ENCODE measurements at places on chromosomes 11 and 22.

DNA sequence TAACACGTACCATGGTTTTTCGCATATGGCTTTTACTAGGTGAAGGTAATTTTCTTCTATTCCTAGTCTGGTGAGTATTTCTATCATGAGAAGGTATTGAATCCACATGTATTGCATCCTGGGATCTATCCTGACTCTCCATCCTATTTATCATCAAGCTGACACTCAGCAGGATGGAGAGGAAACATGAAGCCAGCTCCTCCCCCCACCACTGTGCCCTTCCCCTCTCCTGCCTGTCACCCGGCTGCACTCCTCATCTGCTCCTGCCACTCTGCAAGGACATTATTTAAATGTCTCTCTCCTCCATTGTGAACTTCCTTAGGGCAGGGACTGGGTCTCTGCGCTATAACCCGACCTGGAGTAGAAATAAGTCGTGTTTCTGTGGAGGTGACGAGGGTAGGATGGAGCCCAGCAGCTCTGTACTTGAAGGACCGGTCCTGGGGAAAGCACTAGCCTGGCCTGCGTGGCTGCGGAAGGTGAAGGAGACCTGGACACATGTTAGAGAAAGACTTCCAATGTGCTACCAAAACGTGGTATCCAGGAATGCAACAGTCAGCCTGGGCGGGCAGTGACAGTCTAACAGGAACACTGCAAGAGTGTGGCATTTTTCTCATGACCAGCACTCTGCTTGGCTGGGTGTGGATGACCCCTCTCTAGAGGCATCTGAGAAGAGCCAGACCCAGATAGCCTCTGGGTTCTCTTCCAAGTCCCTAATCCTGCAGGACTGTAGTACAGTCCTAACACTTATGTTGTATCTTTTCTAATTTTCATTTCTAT, 111.2 kb downstream of the MICAL3 start:
- DNase-seq: no peak

GRCh38 chr22:44587737-44588310, 89.8 kb upstream of the RTL6 start:
- DNase-seq: no peak

DNA sequence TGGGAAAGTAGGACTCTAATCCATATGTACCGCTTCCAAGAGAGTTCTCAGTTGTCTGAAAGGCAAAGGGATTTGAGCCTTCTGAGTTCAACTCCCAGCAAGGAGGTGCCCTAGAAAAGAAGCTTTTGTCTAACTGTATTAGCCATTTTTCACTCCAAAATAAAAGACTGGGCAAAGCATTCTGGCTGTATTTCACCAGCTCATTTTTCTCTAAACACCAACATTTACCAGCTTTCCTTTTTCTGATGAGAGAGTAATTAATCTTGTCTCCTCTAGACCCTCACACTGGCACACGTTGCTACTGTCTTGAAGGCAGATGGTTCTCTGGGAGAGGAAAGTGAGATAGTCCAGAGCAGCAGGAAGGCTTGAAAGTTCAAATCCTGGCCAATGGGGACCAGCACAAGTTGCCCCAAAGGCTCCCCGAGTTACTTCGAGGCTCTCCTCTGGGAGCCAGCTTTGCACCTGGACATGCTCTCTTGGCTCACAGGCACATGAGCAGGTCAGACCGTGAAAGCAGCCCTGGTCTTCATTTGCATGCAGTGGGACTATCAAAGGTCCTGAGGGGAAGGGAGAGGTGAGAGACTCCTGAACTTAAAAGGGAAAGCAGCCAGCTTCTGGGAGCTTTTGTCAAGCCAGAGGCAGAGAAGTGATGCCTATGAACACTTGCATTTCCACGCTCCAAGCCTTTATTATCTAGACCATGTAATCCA, 100.0 kb downstream of the NTM start:
- no peak for DNase-seq

DNA sequence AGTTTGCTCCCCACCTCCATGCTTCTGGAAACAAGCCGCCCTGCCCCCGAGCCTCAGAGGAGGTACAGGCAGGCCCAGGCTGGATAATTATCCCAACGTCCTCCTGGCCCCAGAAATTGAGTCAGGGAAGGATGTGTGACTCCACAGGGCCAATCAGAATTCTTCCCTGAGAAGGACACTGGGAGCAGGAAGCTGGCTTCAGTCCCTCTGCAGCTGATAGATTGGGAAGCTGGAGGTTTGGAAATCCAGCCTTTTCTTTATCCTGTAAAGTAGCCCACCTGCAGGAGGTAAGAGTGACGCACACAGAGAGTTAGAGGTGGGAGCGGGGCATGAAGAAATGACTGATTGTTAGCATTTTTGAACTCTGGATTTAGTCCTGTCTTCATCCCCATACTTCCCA, 97.5 kb upstream of the CD82 start:
- DNase-seq: no peak

GRCh38 chr11:65698205-65698604, 13.8 kb upstream of the KAT5 start:
- DNase-seq: no peak

GRCh38 chr22:46336119-46337078, 885 bp downstream of the TRMU start:
- DNase-seq: no peak

GRCh38 chr22:42271906-42272305, 1.5 kb upstream of the TCF20 start:
- DNase-seq: no peak

GRCh38 chr11:95108671-95109551, 19.3 kb downstream of the ENDOD1 start:
- DNase-seq: no peak

- peak; percentile 37 for DNase-seq
These were observed 8.5 kb downstream of the YPEL4 start for GRCh38 chr11:57641011-57641807.

DNA sequence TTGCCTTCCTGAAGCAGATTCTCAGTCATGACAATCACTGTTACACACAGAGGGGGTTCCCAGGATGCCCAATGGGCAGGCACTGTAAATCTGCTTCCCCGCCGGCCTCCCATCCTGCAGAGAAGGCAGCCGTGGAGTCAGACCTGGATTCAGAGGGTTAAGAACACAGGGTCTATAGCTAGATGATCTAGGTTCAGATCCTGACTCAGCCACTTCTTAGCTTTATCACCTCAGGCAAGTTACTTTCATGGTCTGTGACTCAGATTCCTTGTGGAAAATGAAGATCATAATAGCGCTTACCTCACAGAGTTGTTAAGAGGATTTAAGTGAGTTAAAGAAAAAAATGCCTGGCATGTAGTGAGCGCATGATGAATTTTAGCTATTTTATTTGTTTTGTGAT, 95.9 kb downstream of the TIMP3 start:
- no peak for DNase-seq

- no peak for DNase-seq
These were observed 600 bp upstream of the ESAM start for GRCh38 chr11:124762624-124763155.

DNA sequence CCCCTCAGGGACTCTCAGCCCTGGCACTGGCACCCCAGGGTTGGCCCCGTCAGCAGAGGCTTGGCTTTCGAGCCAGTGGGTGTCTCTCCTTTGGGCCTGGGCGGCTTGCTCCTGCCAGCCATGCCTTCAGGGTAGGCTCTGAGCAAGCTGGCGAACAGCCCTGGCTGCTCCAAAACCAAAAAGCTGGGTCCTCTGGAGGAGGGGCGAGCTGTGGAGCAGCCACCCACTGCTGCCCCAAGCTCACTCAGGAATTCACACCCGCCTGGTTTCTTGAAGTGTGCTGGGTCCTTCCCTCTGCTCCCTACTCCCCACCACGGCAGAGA, 6.2 kb downstream of the YDJC start:
- no peak for DNase-seq

GRCh38 chr22:44336962-44337677, 24.4 kb upstream of the SHISAL1 start:
- no peak for DNase-seq

DNA sequence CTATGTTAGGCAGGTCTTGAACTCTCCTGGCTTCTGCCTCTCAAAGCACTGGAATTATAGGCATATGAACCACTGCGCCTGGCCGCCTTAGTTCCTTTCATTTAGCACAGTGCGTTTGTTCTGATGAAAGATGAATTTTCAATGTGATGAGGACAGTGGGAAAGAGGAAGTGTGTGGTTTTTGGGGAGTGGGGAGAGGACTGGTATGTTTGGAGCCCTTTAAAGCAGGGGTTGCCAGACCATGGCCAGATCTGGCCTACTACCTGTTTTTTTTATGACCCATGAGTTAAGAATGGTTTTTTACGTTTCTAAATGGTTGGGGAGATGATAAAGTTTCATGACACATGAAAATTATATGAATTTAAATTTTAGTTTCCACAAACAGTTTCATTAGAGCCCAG, 12.5 kb downstream of the ATXN10 start:
- no peak for DNase-seq

GRCh38 chr11:35035894-35036408, 103.0 kb upstream of the CD44 start:
- DNase-seq: peak; percentile 20

DNA sequence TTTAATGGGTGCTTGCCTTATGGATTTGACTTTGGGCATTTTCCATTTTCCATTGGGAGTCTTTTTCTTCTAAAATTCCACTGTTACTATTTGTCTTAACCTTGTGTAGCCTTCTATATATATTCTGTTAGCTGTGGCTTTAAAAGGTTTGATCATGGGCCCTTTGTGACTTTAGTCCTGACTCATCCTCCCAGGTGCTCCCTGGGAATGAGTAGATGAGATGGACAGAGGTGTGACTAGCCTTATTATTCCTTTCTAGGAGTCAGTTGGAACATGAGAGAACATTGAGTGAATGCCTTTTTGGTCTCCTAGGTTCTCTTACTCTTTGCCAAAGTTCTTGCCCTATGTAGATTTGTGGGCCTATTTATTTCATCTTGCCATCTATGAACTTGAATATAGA, 39.0 kb downstream of the DDX10 start:
- DNase-seq: no peak

- DNase-seq: no peak
These were observed 119.8 kb downstream of the ST3GAL4 start for GRCh38 chr11:126475014-126475991.

DNA sequence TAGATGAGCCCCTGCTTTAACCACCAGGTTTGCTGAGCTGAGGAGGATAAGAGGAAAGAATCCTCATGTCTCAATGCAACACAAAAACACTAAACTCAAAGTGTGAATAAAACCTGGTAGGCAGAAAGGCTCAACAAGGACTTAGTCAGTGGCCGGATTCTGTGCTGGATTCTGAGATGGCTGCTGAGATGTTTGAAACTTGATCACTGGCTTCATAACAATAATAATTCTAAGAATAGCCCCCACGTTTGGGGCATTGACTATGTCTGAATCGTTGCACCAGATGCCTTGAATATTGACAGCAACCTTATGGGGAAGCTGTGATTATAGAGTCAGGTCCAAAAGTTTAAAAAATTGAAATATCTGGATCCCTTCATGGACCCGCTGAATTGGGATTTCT, 4.6 kb downstream of the DKK3 start:
- DNase-seq: no peak

DNA sequence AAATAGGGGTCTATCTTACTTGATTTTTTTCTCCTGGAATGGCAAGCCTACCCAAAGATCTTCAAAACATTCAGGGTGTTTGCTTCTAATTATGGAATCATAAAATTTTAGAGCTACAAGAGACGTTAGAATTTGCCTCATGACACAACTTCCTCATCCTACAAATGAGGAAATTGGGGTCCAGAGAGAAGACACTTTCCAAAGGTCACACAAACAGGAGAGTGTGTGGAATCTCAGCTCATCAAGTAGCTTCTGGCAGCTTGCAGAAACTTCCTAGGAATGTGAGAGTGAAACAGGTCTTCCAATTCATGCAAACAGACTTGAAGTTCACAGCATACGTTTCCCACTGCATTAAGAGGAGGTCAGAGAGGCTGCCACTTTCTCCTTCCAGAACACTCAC, 976.0 kb downstream of the OPCML start:
- DNase-seq: no peak

GRCh38 chr11:33575311-33575710, 125.3 kb downstream of the C11orf91 start:
- no peak for DNase-seq

- peak; percentile 61 for DNase-seq
These were observed 69.4 kb upstream of the AMPD3 start for GRCh38 chr11:10385696-10386095.

- DNase-seq: no peak
These were observed 33.0 kb downstream of the SAMM50 start for GRCh38 chr22:43988116-43988820.

GRCh38 chr11:118205606-118206378, 19.0 kb downstream of the JAML start:
- DNase-seq: no peak

DNA sequence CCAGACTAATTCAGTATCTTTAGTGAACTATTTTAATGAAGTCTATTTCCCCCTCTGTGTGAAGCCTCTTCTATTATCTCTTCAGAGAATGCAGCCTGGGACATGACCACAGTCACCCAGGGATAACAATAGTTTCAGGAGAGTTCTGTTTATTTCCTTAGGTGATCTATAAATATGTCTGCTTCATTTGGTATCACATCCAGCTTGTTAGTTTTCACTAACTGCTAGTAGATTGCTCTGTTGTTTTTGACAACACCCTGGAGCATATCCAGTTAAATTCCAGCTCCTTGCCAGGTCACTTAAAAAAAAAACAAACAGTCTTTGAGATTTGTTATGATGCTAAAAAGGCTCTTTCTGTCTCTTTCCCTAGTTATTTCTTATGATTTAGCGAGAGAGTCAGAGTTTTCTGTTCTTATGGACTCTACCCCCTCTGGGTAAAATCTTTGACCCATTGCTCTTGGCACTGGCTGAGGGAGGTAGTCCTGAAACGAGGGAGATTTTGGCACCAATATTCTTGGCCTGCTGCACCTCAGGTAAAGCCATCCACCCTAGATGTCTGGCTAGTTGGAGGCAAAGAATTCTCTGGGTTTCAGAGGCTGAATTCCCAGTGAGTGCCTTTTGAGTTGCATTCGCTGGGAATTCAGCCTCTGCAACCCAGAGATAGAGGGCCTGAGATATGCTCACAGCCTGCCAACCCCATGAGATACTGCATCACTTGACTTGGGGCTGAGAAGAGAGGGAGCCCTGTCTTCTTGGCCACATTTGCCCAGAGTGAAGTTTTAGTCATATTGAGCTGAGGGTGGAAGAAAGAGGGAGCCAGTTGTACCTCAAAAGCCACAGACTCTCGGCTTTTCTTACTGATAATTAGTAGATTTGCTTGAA, 159.1 kb downstream of the PGR start:
- no peak for DNase-seq

GRCh38 chr11:44855493-44855849, 95.2 kb downstream of the TP53I11 start:
- DNase-seq: no peak

DNA sequence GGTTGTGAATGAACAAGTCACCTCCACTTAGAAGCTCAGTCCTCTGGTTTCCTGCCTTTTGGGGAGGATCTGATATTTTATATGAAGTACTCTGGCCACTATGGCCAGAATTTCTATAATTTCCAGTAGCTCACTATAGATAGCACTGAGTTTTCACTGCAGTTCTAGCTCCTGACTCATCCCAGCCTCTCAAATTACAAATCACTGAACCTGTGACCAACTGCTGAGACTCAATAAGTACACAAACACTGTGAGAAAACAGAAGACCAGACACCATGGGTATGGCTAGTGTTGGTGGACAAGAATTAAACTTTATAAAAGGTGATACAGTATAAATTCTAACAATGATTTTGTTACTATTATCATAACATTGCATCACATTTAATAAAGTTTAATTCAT, 47.1 kb upstream of the UCP3 start:
- no peak for DNase-seq
